ENCODE measurements at places on chromosomes 7 and 10.

GRCh38 chr7:99170730-99171074, 26.8 kb upstream of the SMURF1 start:
- no peak for DNase-seq

DNA sequence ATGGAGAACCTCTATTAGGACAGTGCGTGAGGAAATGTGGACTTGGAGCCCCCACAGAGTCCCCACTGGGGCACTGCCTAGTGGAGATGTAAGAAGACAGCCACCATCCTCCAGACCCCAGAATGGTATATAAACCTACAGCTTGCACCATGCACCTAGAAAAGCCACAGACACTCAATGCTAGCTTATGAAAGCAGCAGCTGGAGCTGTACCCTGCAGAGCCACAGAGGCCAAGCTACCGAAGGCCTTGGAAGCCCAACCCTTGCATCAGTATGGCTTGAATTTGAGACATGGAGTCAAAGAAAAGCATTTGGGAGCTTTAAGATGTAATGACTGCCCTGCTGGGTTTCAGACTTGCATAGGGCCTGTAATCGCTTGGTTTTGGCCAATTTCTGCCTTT, 361.3 kb downstream of the ZNF248 start:
- no peak for DNase-seq

GRCh38 chr10:30775779-30776591, 146.4 kb upstream of the LYZL2 start:
- no peak for DNase-seq

- DNase-seq = no peak
Observed at GRCh38 chr7:142372727-142373126, 114.9 kb upstream of the PRSS58 start.

DNA sequence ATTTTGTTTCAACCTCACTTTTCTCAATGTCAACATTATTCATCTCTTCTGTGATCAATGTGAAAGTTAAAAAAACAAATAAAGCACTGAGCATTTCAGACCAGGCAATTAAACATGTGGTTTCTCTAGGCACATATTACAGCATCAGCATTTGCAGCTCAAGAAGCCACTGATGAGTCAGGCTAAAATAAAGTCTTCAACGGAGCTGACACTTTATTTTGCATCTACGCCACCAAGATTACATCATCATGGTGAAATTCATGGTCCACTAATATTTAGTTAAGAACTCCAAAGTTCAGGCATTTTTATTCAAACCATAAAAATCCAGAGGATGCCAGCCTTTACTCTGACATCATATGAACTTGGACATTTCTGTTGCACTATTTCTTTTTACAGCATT, 33.0 kb downstream of the MAGI2 start:
- no peak for DNase-seq

DNA sequence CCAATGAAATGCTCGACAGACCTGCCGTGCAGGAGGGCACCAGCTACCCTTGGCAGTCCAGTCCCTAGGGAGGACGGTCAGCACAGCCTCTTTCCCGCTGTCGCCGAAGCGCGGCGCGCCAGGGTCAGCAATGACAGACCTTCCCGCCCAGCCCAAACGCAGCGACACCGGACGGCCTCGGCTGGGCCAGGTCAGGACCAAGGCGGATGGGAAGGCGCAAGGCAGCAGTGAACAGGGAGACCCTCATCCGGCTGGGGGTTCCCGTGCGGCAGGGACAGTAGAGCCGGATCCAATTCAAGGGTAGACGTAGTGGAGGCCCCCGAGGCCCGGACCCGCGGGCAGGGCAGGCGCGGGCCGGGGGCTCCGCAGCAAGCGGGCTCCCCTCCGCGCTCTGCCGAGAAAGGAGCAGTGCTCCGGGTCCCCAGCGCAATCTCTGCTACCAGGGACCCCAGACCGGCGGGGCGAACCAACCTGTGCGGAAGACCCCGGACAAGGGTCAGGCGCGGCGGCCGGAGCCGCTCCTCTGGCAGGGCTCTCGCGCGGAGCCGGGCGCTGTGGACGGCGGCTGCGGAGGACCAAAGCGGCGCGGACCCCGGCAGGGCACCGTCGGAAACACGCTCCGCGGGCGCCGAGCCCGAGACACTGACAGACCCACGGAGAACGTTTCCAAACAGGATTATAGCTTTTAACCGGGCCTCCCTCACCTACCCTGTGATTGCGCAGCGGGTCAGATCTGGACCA, at the start of gene SEC31B:
SEC31B (minus strand) TSS at position 551 of the 741 bp plus-strand sequence. CDS start 2,909 bp downstream, outside the sequence.
- DNase-seq = no peak

GRCh38 chr7:50657341-50657873, 92.2 kb upstream of the DDC start:
- no peak for DNase-seq

- DNase-seq = no peak
Observed at GRCh38 chr7:136957391-136957790, 88.9 kb downstream of the CHRM2 start.

DNA sequence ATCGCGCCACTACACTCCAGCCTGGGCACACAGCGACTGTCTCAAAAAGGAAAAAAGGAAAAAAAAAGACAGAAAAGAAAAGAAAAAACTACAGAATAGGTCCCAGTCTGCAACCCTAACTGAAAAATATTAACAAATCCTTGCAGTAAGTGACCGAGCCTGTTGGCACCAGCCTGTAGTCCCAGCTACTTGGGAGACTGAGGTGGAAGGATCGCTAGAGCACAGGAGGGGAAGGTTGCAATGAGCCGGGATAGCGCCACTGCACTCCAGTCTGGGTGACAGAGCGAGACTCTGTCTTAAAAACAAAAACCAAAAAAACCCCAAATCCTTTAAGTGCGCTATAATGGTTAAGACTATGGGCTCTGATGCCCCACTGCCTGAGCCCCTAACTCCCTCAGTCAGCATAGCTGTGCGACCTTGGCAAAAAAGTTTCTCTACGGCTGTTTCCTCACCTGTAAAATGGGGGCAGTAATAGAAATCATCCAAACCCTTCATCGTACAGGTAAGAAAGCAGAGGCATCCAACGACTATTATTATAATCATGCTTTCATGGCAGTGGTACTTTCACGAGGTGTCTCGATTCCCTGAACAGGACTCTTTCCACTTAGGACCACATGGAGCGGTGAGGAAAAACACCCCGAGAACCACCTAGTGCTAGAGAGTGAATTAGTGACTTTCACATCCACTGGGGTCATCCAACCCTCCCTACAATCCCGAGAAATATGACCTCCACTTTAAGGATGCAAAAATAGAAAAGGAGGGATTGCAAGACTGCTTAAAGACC, 755 bp downstream of the TOMM7 start:
- no peak for DNase-seq

- DNase-seq = no peak
Observed at GRCh38 chr10:75398692-75399460, 2.7 kb downstream of the ZNF503 start.

DNA sequence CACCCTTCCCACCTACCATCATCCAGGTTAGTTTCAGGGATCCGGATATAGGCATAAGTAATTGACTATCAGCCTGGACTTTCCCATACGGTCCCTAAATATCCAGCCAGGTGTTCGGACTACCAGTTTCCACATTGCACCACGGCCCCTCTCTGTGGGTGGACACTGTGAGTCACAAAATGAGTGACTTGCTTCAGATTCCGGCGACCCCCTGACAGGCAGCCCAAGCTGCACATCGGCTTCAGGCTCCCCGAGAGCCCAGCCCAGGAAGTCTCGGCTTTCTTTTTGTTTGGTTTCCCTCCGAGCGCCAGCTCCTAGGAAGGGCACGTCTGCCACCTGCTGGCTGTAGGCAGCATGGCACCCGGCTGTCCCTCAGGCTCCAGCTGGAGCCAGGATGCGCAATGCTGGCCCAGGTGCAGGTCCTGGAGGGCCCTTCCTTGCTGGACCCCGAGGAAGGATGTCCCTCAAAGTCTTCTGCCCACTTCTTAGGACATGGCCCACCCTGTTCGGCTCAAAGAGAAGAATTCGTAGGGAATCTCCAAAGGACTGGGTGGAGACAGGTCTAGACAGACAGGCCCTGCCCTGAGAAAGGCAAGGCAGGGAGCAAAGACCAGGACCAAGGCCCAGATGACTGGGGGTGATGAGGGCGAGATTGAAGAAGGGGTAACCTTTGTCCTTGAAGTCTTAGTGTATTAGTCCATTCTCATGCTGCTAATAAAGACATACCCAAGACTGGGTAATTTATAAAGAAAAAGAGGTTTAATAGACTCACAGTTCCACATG, 10.6 kb downstream of the HABP2 start:
- DNase-seq = peak; percentile 13

- DNase-seq = no peak
Observed at GRCh38 chr10:71849461-71849908, 1.6 kb downstream of the PSAP start.

DNA sequence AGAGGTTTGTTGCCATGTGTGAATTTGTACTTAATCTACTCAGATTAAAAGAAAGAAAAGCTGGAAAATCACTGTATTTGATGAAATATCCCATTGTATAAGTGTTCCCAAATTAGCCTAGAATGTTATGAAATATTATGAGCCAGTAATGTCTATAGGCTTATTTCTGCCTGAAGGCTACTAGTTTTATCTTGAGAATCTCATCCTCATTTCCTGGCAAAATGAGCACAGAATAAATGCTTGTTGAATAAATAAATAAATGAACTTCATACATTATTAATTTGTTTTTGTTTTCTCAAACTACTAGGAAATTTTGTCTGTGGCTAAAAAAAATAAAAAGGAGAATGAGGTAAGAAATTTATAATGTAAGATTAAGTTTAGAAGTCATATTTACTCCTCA, 25.5 kb downstream of the HELLS start:
- DNase-seq = no peak

GRCh38 chr10:11237571-11237970, 219.9 kb downstream of the CELF2 start:
- DNase-seq = no peak

DNA sequence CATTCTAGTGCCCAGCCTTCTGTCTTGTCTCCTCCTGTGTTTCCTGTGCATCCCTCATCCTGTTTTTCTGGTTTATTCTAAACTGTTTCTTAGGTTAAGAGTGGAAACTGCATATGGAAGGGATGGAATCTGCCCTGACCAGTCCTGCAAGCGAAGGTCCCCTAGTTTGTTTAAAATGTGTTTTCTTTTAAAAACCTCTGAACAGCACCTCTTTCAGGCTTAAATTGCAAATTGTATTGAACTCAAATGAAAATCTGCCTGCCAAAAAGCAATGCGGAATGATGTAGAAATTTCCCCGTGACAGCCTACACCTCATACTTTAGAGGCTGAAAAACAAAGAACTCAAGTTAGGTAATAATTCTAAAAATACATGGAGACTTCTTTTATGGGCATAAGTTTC, 222.8 kb upstream of the IMMP2L start:
- DNase-seq = no peak

GRCh38 chr10:16843252-16843870, 26.1 kb upstream of the RSU1 start:
- no peak for DNase-seq

DNA sequence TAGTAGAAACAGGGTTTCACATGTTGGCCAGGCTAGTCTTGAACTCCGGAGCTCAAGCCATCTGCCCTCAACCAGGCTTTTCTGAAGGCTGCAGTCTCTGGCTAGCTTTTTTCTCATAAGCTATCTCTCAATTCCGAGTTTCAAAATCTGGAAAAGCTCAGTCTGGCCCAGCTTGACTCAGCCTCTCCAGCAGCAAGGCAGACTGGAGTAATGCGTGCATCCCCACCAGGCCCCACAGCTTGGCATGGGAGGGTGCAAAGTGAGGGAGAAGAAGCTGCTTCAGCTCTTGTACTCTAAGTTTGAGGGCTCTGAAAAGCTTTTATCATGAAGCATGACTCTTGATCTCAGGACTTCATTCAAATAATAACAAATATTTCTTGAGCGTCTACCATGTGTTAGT, 4.8 kb downstream of the DHTKD1 start:
- DNase-seq = no peak

GRCh38 chr10:58070956-58071355, 196.7 kb downstream of the IPMK start:
- DNase-seq = no peak

DNA sequence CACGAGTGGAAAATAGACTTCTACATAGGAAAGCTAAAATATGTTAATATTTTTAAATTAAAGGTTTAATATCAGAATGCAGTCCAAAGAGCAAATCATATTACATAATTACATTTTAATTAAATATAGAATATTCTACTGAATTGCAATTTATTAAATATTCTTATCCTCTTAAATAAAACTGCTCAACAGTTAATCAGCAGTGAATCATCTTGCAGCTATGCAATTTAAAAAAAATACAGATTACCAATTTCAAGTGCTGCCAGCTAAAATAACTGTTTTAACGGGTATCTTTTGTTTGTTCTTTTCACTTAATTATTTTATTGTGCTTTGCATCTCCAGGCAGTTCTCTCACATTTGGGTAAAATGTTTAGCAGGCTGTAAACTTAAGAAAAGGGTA, 82.2 kb downstream of the ZNRF2 start:
- DNase-seq = no peak

- DNase-seq = no peak
Observed at GRCh38 chr7:53473371-53473770, 437.9 kb downstream of the POM121L12 start.

DNA sequence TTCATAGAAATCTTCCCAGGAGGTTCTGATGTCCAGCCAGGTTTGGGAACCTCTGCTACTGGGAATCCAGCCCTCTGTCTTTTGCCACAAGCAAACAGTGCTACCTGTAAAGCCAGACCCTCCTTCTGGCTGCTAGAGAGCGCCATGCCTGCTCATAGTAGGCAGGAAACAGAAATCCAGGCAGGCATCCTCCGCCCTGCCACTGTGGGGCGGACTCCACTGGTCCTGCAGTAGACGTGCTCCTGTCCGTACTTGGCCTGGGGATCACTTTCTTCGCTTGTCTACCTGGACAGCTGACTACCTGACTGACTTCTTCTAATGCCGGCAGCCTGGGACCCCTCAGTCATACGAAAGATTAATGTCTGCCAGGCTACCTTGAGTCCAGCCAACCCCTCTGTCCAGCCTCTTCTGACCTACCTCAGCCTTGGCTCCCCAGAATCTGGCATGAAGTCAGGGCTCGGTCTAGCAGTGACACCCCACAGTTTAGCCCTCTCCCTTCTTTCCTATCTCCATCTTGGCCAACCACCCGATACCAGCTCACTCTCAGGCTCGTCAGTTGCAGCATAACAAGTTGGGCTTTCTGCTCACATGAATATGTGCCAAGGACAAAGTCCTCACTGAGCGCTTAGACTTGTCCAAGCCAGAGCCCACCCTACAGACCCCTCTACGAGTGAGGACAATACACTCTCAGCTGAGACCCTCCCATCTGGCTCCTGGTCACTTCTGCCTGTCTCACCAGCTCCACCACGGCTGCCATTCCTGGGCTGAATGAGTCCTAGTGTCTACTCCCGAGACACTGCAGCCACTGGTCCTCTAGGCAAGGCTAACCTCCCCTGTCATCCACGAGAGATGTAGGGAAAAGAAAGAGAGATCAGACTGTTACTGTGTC, 43.9 kb upstream of the OPALIN start:
- DNase-seq = no peak

- no peak for DNase-seq
Observed at GRCh38 chr7:92417913-92418312, 29.4 kb upstream of the GATAD1 start.

DNA sequence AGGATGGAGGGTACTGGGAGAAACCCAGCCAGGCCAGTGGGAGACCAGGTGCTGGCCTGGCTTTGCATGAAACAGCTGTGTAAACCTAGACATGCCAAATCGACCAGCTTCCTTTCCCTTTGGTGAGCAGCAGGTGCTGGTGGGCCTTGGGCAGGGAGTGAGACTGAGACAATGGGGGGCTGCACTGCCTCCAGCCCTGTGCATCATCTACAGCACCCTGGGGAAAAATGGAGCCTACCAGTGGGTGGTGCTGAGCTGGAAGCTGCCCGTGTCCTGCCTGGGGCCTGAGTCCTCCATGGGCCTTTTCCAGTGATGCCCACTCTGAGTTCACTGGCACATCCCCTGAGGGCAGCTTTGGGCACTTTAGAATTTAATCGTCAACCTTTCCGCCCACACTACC, 19.2 kb upstream of the DDC start:
- no peak for DNase-seq

GRCh38 chr7:51376420-51377092, 59.9 kb upstream of the COBL start:
- DNase-seq = no peak
